Fibroblast of skin of right biceps (primary cell): ENCODE measurements at places on chromosomes 1 and 21.
A peak's percentile ranks its signal among the peaks of the same experiment; 100 is the strongest.

DNA sequence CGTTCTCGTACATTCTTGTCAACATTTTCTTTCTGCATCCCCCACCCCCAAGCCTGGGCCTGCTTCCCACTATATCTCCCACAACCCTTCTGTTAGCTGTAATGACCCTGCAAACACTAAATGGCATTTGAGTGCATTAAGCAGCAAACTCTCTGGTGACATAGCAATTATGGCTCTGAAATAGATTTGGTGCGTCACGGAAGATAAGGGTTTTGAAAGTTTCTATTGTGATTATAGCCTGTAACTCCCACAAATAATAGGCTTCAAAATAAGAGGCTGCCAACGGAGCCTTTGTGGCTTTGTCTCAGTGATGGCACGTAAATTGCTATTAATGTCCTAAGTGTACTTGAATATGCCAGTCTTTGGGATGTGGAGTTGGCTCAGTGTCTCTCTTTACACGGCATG lies 277.6 kb downstream of the PBX1 start:
- no peak for DNase-seq

GRCh38 chr1:78387871-78388270 lies 102.9 kb upstream of the PTGFR start:
- DNase-seq = peak; percentile 24

GRCh38 chr1:216805233-216805632 lies 82.0 kb upstream of the ESRRG start:
- DNase-seq = no peak

DNA sequence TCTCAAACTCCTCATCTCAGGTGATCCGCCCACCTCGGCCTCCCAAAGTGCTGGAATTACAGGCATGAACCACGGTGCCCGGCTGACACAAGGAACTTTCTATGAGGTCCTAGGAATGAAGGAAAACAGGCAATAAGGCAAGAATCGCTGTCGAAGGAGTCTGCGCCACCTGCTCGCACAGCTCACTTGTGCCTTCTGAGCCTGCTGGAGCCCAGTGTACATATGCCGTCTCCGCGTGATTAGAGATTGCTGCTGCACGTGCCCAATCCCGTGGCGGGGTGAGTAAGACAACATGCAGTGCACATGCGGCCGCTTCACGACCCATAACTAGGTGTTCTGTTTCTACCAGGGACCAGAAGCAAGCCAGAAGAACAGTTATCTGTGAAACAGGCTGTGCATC lies 24.3 kb downstream of the H3-3A start:
- DNase-seq = no peak

GRCh38 chr1:43308635-43309404 lies 8.0 kb downstream of the TIE1 start:
- no peak for DNase-seq

- peak; percentile 25 for DNase-seq
These were observed 5.4 kb upstream of the DISP3 start for GRCh38 chr1:11473491-11474034.

DNA sequence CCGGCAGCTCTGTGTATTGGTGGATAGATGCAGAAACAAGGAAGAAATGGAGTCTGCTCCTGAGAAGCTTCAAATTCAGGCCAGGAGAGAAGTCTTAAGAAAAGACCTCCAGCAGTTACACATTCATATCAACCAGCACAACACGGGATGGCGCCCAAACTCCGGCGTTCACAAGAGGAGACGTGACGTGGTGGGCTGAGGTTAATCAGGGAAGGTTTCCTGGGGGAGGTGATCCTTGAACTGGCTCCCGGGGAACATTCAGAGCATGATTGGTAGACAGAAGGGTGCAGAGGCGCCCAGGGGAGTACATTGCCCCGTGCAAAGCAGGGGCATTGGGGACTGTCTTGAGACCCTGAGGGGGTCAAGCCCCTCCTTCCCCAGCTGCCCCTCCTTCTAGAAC lies 27.7 kb upstream of the SPSB1 start:
- no peak for DNase-seq

DNA sequence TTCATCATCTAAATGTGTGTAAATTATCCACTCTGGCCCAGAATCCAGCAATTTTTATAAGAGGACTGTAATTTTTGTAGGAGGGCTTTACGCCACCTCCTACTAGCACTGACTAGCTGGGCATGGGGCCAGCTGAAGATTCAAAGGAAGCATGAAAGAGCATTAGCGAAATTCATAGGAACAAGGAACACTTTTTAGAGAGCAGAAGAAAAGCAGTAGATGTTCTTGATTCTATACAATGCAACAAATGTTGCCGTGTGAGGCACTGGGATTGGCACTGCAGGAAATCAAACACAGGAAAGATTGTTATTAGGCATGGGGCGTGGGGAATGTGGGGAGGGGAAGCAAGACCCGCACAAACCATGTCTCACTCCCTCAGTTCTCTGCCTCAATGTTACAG lies 58.4 kb upstream of the PARP1 start:
- DNase-seq = no peak

GRCh38 chr1:30741239-30741894 lies 16.2 kb downstream of the LAPTM5 start:
- no peak for DNase-seq

GRCh38 chr1:206555473-206555935 lies 48.2 kb downstream of the RASSF5 start:
- no peak for DNase-seq

DNA sequence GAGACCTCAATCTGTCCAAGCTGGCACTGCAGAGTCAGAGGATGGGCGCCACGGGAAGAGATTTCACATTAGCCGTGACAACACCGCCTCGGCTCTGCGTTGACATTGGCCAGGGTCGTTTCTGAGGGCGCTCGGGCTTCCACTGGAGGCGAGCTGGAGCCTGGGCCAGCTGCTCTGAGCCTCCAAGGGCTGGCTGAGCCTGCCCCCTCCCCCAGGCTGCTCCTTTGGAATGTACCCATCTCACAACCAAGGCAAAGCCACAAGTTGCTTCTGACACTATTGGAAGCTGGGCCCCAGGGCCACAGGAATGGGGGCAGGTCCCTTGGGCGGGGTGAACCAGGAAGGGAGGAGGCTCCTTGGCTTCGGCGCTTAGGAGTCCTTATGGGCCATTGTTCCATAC lies 12.7 kb downstream of the GPR3 start:
- DNase-seq = peak; percentile 89

DNA sequence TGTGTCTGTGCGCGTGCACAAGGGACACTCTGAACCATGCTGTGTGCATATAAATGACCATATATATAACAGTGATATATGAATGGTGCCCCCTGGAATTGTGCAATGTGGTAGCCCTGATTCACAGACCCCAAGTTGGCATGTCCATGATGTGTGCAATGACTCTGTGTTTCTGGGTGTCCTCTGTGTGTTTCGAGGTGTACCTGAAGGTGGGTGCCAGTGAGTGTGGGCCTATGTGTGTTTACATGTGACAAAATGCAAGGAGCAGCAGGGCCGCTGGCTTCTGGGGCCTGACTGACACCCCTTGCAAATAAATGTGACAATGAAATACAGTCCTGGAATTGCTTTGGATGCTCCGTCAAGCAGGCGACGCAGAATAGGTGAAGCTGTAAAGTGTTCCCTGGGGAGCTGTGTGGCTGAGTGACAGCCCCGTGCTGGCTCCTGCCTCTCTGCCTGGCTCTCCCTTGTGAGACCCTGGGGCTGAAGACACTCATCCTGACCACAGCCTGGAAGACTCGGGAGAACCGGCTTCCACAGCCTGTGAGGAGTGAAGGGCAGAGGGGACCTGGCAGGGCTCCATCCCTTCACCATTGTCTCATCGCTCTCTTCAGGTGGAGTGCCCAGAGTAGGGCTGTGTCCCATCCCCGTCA lies 38.2 kb upstream of the CSF3R start:
- DNase-seq = no peak

DNA sequence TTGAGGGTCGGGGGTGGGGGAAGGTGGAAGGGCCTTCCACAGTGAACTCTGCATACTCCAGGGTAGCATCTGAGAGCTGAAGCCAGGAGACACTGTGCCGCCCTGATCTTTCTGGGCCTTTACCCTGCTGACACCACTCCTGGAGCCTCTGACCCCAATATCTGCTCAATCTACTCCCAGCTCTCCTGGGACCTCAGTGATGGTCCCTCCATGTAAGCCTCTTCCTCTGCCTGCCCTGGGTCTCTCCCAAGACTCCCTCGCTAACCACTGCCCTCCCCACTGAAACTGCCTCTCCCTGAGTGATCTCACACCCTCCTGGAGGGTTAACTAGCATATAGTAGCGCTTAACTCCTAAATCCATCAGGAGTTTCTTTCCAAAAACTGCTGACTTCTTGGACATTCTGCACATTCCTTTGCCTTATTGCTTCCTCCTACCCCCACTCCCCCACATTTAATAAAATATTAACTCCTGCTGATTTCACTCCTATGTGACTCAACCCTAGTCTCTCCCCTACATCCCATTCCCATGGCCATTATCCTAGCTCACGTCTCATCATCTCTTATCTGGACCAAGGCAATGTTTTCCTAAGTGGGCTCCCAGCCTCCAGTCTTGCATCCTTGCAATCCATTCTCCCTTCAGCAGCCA lies 145.6 kb downstream of the HMGB4 start:
- DNase-seq = peak; percentile 79

DNA sequence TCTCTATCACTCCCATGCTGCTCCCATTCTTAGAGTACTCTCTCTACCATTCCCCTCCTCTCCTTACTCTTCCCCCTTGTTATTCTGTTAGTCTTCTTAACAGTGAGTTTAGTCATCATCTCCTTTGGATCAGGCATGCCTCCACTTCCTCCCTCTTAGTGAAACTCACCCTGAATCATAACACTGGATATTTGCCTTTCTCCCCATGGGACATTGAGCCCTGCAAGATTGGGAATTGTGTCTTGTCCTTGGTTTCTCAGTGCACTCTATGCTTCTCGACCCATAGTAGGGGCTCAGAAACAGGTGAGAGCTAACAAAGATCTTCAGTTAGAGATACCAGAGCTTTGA lies 68.3 kb upstream of the GCLM start:
- peak; percentile 79 for DNase-seq

DNA sequence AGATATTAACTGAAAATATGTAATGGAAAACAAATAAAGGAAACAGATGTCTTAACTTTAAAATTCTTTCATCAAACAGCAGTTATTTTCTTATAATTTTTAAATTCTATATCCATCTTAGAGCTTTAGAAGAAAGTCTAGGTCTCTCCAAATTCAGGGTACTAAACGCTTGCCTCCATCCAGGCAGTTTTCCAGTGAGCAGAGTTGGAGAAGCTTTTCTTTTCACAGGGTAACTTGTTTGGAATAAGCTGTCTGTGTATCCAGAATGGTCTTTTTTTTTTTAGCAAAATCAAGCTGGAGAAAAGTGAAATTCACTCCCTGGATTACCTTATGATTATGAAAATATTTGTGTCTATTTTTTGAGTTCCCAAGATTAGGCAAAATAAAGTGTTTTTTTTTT lies 88.6 kb downstream of the DDAH1 start:
- no peak for DNase-seq

- no peak for DNase-seq
These were observed 64.9 kb upstream of the KRTAP19-8 start for GRCh38 chr21:31103163-31103562.

DNA sequence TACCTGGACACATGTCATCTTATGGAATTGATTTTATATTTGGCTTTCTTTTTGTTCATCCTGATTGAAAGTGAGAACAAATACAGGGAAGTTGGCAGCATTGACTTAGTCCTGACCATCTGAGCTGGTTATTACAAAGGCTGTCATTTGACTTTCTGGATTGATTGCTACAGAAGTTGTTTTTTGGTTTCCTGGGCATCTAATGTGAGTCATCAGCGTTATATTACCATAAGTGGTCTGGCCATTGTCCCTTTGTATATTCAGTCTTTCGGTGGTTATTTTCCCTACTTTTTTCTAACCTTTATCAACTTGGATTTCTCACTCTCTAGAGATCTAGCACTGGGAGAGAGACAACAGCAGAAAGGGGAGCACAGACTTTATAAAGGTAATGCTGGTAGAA lies 1646.5 kb downstream of the MRPL39 start:
- no peak for DNase-seq

GRCh38 chr1:170558731-170559130 lies 26.8 kb downstream of the GORAB start:
- peak; percentile 47 for DNase-seq

DNA sequence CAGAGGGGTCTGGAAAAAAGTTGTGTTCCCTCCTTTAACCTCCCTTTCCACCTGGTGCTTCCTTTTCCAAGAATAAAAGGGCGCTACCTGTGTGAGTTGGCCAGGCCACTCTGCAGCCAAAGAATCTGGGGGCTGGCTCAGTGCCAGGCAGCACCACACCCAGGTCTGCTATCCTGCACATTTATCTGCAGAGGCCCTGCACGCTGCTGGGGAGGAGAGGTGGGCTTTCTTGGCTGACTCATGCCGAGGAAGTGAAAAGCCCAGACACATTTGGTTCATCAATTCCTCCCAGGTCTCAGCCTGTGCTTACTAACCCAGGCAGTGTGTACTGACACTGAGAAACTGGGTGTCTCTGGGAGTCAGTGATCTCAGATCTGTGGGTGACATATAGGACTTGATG lies 79.8 kb upstream of the F3 start:
- peak; percentile 69 for DNase-seq

- no peak for DNase-seq
These were observed 85.5 kb downstream of the SYT2 start for GRCh38 chr1:202624781-202625108.

- DNase-seq = peak; percentile 34
These were observed 12.4 kb downstream of the PSEN2 start for GRCh38 chr1:226882631-226883409.

DNA sequence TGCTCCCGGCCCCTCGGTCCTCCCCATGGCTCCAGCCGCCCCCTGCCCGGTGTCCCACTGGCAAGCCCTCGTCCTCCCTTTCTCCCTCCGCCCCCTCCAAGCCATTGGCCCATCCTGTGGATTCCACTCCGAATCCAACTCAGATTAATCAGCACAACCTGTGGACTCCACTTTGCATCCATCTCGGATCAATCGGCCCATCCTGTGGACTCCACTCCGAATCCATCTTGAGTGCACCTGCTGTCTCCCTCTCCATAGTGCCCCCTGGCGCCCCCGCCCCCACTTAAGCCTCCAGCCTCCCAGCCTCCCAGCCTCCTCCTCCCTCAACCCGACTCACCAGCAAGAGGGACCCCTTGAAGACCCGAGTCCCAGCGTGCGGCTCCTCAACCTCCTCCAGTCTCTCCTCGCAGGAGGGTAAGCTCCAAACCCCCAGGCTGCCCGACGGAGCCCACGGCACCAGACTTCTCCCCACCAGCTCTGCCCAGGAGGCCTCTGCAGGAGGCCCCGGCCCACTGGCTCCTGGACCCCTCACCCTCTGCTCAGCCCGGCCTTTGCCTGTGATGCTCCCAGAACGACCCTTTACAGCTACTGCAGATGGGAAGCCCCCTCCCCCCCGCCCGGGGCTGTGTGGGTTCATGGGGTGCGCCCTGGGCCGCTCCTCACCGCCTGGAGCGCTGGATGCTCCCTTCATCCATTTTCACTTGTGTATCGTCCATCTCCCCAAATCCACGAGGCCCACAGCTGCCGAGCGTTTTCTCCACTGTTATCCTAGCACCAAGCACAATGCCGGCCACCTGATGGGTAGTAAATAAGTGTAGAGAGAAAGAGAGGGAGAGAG lies 40.6 kb upstream of the TSPEAR start:
- no peak for DNase-seq

DNA sequence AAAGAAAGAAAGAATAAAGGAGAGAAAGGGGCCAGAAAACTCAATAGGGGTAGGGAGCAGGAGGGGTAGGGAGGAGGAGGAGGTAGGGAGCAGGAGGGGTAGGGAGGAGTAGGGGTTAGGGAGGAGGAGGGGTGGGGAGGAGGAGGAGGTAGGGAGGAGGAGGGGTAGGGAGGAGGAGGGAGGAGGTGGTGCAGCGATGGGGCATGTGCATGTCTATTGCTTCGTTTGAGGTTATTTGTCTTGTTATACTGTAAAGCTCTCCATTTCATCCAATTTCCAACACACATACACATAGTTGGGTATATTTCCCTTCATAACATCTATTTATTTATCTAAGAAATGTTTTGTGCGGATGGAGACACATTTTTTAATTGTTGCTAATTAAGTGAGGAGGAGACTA lies 19.7 kb downstream of the RGS1 start:
- DNase-seq = no peak
